Urothelium cell line (cell line): ENCODE measurements at places on chromosomes 1 and 21.

GRCh38 chr1:56322211-56322610 is 257.2 kb downstream of the PLPP3 start:
- DNase-seq: no peak

DNA sequence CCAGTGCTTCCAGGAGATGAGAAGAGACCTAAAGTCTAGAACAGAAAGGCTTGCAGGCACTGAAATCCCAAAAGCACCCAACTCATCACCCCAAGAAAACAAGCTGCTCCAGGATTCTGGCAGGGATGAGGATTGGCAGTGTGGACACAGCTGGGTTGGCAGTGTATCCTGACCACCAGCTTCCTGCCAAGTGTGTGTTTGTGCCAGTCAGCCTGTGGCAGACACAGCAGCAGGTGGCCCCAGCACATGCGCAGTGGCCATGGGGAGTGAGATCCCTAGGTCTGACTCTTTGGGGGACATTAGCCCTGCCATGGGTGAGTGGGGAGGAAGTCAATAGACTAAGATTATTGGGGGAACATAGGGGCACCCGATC is 8.7 kb upstream of the SNAPIN start:
- no peak for DNase-seq

GRCh38 chr1:62011006-62011405 is 183.6 kb upstream of the L1TD1 start:
- no peak for DNase-seq

DNA sequence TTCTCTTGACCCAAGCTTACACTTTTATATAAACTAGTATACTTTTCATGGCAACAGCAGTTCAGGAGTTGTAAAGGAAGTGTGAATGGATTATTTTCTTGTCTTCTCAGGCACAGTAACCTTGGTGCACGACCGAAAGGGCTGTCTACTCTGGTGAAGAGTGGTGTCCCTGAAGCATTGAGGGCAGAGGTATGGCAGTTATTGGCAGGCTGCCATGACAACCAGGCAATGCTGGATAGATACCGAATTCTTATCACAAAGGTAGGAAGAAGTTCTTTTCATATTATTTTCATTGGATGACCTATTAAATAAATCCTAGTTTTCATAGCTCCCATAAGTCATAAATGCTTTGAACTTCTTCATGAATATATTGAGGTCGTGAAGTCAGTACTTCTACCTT is 53.9 kb upstream of the GPR52 start:
- no peak for DNase-seq

- peak; percentile 87 for DNase-seq
These were observed at the start of gene NAV1 for GRCh38 chr1:201538612-201539551. TSS of gene NAV1 (plus strand) at chr1:201539127. CDS start at chr1:201622885, 83,758 bp downstream.

DNA sequence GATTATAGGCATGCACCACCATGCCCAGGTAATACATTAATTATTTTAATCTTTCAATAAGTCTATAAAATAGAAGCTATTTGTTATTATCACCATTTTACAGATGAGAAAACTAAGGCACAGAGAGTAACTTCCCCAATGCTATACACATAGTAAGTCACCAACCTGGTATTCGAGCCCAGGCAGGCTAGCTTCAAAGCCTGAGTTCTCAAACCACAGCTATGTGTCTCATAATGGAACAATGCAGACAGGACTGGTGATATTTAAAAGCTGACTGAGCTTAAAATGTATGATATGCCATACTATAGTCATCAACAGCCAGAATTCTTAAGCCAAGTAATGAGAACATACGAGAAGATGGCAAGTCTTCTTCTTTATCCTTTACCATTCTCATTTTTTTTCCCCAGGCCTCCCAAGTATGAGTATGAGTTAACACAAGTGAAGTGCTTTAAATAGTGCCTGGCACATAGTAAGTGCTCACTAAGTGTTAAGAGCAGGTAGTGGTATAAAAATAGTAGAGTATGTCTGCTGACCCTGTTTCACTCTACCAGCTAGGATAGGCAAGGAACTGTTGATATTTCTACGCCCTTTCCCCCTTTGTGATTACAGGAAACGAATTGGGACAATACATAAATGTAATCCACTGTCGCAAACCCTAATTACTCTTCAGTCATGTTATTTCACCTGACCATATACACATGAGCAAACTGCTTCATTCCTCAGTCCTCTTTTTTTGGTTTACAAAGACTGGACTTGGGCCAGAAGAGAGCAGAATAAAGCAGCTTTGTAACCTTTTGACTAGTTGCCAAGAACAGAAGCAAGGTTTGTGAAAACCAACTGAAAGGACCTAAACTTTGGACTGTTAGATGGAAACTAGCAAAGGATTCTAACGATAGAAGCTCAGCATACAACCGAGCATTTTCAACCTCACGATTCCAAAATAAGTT is 9.5 kb downstream of the EYA3 start:
- DNase-seq: peak; percentile 18
